ENCODE measurements at places on chromosomes 2 and 18. TPM values are rescaled to one million over a fixed set of nuclear protein-coding genes. Genes with fewer than 3 reads are reported as not detected.

EPB41L5 gene
- polyA plus RNA-seq = 109 TPM

GRCh38 chr2:72062336-72062735, 85.3 kb downstream of the CYP26B1 start:
- no peak for DNase-seq

DNA sequence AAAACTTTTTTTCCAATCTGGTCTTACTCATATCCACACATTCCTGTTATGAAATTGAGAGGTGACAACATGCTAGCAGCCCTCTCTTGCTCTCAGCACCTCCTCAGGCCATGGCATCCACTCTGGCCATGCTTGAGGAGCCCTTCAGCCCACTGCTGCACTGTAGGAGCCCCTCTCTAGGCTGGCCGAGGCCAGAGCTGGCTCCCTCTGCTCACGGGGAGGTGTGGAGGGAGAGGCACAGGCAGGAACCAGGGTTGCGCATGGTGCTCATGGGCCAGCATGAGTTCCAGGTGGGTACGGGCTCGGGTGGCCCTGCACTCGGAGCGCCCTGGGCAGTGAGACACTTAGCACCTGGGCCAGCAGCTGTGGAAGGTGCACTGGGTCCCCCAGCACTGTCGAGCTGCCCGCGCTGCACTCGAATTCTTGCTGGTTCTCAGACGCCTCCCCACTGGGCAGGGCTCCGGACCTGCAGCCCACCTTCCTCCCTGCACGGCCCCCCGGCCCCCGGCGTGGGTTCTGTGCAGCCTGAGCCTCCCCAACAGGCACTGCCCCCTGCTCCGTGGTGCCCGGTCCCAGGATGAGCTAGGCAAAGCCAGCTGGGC, 1669.6 kb upstream of the CELF4 start:
- DNase-seq = no peak

- DNase-seq = no peak
Measured at GRCh38 chr2:102110596-102111334, 31.8 kb upstream of the IL1R1 start.

DNA sequence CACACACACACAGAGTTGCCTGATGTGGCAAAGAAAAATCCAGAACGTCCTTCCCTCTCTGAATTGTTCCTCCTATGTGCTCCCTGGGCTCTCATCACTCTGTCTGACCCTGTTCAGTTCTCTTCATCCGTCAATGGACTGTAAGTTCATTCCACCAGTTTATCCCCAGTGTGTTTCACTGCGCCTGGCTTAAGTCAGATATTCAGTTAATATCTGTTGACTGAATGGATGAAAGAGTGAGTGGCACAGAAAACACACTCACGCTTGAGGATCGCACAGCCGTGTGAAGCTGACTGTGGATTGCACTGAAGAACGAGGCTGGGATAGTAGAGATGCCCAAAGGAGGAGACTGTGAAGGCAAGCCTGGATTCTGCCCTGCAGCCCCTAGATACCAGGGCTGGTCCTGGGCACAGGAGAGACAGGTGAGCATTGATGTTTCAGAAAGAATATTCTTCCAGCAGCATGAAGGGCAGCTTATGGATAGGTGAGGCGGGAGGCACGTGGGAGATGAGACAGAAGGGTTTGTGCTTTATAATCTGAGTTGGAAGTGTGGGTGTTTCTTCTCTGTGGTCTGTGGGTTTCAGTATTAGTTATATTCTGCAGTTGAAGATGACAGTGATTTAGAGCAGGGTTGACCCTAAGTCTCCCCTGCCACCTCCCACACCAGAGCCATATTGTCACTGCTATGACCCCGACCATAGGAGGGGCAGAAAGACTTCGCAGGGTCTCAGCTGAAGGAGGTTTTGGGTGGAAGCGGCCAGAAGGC, 129.9 kb downstream of the SOCS6 start:
- DNase-seq = no peak

MOGAT1 gene
- not detected for polyA plus RNA-seq

GRCh38 chr2:136962105-136962725, 196.9 kb downstream of the THSD7B start:
- no peak for DNase-seq

DNA sequence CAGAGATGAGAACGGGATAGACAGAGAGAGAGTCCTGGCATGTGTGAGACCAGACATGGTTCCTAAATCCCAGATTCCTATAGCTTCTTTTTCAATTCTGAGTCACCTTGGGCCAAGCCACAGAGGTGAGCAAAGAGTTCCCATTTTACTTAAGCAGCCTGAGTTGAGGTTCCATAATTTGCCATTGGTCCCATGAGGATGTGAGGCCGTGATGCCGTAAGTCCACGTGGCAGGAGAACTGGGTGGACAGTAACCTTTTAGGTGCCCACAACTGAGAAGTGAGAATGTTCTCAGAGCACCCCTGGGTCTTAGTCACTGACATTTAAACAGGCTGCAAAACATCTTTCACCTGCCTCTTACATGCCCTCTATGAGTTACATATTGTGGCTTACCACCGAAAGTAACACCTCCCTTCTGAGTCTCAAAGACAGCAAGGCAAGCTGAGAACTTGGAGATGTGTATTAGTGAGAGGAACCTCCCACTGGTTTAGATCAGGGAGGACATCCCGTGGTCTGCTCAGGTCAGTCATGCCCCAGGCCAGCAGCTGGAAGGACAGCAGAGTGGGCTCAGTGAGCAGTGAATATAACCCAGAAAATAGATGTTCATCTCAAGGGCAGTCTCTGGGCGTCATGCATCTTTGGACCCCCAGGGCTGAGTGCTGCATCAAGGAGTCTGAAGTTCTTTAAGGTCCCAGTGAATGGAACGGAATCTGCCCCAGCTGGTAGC, 127.9 kb upstream of the LGALSL start:
- no peak for DNase-seq

DNA sequence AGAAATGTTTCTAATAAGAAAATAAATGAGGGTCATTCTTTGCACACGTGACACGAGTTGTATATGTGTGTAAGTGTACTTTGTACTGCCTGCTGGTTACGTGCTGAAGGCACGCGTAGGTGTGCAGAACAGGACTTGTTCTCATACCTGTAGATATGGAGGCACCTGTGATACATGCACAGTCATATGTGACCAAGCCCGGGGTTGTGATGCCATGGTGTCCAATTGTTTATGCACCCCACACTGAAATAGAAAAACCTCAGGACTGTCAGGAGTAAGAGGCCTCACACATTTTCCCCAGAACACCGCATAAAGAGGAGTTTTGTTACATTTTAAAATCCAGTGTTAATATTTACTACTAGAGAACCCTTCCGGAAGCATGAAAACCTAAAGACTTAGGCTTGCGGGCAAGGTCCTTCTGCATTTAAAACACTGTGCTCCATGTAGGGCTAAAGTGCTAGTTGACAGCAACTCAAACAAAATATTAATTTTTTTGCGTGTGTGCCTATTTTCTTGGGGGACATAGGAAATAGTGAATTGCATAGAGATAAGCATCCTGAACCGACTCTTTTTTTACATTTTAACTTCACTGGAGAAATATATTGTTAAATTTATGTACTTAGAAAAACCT, 9.3 kb downstream of the TSHZ1 start:
- no peak for DNase-seq

GRCh38 chr2:111039628-111040383, 80.9 kb upstream of the BCL2L11 start:
- no peak for DNase-seq

GRCh38 chr2:224180810-224181209, 141.7 kb upstream of the SERPINE2 start:
- no peak for DNase-seq

- DNase-seq = peak; percentile 79
Measured at GRCh38 chr2:186589612-186590349, at the start of gene ITGAV. TSS of gene ITGAV (plus strand) at chr2:186590056. CDS start at chr2:186590339, 283 bp downstream.

GRCh38 chr2:16194931-16195680, 254.8 kb downstream of the MYCN start:
- DNase-seq = no peak

- DNase-seq = no peak
Measured at GRCh38 chr2:36800381-36800780, 103.9 kb downstream of the VIT start.

UPP2 gene
- polyA plus RNA-seq = 2.9 TPM

DNA sequence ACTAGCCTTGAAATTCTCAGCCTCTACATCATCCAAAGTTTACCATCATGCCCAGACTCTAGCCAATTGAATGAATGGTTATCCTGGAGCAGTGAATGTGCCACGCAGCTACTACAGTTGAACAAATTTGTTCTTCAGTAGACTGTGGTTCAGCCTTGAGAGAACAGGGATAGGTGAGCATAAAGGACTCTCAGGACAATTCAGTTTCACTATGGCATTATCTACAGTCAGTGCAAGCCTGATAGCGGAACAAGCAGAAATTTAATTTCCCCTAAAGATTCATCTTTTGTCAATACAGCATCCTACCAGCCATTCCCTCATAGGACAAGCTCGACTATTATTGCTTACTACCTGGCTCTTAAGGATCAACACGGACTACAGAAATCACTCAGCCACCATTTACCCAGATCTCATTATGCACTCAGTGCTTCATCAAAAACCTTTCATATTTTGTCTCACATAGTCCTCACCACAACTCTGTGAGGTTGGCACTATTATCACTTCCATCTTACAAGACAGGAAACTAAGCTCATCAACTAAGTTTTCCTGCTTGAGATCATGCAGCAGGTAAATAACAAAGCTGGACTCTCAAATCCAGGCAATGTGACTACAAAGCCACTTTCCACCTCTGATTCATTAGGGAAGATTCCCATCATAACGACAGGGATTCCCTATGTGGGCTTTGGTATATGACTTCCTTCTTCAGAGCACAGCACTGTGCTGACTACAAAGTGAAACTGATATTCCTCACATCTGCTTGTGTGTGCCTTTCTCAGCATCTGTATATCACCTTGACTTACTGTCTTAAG, 181.5 kb upstream of the ACVR2A start:
- DNase-seq = no peak

DNA sequence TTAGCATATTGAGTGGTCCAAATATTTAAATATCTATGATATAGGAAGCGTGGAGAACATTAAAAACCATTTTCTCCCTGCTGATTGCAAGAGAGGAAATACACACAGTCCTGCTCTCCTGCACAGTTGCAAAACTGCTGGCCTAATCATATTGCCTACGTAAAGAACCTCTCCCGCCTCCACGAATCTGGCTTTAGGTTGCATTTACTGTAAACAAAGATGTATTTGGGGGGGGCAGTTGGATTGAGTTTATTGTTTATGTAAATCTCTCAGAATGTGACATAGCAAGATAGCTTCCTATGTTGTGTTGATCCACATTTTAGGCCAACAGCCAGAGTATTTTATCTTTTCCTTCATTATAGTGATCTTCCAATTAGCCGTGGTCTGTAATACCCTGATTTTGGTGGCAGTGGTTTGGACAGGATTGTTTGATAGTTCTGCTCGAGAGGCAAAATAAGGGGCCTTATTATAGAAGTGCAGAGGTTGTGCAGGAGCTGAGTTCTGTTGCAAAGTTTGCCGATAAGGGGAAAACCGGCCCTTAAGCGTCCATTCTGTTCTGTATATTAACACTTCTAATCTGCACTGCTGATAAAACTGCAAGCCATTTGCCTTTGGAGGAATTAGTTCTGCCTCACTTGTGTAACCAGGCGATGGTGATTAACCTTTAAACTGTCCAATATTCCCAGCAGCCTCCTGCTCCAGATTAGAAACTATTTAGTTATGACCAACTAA, 101.6 kb upstream of the SIX3 start:
- DNase-seq = no peak

MOB4 gene
- 50.4 TPM for polyA plus RNA-seq

MAP3K19 gene
- polyA plus RNA-seq = 0.20 TPM

- peak; percentile 36 for DNase-seq
Measured at GRCh38 chr2:233976690-233977294, 59.6 kb downstream of the TRPM8 start.

CDK15 gene
- polyA plus RNA-seq = 1.5 TPM

DNA sequence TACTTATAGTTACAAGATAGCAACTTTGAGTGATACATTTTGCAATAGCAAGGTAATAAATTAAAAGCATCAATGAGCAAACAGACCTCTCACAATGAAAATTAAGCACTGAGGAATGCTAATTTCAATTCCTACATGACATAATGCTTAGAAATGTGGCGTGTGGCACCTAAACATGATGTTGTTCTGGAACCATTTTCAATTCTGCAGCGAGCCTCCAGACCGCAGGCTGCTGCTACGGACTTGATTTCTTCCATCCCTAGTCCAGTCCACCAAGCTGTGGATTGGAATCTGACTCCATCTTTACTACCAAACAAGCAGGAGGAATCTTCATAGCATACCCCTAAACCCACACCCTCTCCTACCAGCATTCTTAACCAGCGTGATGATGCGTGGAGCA, 58.7 kb upstream of the ZNF397 start:
- DNase-seq = no peak

GRCh38 chr2:26363958-26364357, 17.4 kb upstream of the ADGRF3 start:
- no peak for DNase-seq

DNA sequence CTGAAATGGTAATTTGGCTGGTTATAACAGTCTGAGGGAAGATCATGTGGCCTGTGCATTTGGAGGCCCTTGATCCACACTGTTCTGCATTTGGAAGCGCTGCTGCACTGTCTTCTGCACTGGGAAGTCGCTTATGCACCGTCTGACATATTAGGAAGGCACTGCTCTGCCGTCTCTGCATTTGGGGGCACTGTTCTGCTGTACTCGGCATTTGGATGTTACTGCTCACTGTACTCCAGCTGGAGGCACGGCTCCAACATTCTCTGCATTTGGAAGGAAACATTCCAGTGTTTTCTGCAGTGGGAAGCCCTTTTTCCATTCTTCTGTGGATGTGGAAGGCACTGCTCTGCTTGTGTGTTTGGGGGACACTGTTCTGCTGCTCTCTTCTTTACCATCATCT, 9.6 kb upstream of the PROM2 start:
- no peak for DNase-seq

- DNase-seq = no peak
Measured at GRCh38 chr18:69233465-69234054, 167.1 kb upstream of the DOK6 start.

GPR17 gene
- 1.0 TPM for polyA plus RNA-seq

DNA sequence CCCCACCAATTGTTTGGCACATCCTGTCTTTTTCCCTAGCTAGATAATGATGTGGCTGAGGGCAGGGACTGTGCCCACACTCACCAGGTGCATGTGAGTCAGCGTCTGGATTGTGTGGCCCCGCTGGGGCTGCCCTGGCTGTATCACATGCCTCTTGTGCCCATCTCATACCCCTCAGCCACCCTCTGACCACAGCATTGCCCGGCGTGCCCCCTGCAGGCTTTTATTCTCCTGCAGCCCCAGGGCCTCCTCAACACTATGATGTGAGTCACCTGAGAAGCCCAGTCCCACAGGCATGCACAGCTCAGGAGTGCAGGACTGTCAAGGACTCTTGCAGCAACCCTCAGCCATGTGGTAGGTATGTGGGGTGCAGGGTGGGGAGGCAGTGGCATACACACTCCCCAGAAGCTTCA, 14.8 kb upstream of the STEAP3 start:
- no peak for DNase-seq

GRCh38 chr18:24790347-24790746, 329.9 kb downstream of the HRH4 start:
- DNase-seq = no peak

DNA sequence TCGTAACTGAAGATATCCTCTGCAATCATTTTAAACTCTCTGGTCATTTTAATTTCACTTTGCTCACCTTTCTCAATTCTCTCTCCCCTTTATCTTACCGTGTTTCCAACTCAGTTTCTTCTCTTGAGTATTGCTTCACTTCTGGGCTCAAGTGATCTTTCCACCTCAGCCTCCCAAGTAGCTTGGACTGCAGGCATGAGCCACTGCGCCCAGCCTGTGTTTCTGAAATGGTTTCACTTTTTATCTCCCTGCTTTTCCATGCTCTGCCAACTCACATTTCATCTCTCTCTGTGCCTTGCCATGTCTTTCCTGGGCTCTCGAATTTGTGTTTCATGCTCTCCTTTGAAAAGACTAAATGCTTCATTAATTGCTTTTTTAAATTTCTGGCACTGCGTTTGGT, 30.5 kb upstream of the TMEM131 start:
- no peak for DNase-seq

SERPINB3 gene
- polyA plus RNA-seq = not detected

Measured in left renal pelvis (tissue), 4 donors.